HCT116 (cell line): ENCODE measurements at places on chromosomes 7 and 10.

DNA sequence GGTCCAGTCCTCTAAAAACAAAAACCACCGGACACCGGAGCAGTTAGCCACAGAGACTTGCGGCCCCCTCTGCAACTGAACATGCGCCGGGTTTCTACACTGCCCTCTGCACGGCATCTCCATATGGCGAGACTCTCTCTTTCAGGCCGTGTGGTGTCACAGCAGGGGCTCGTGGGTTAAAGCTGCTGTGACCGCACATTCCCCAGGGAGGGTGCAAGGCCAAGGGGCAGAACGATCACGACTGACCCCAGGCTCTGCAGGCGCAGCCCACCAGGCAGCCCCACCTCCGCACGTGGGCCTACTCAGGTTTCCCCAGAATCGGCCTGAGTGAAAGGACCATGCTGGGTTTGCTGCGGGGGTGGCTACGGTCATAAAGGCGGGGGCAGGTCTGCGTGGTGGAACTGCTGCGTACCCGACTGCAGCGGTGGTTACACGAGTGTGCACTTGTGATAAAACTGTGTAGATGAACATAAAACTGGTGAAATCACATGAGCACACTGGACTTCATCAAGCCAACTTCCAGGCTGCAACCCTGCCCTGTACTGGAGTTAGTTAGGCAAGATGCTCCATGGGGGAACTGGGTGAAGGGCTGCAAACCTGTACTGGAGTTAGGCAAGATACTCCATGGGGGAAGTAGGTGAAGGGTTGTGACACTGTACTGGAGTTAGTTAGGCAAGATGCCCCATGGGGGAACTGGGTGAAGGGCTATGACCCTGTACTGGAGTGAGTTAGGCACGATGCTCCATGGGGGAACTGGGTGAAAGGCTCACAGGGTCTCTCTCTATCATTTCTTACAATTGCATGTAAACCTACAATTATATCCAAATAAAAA lies 81.4 kb upstream of the PPP2R2D start:
- no peaks in the 10 kb centered on the region for H3K27me3 ChIP-seq
- no peak overlapping the region for H3K4me3 ChIP-seq

GRCh38 chr7:101823596-101823995 lies 6.2 kb downstream of the CUX1 start:
- no peaks in the 10 kb centered on the region for H3K36me3 ChIP-seq
- H3K27me3 ChIP-seq, result no peaks in the 10 kb centered on the region
- no peak overlapping the region for H3K4me3 ChIP-seq
- peaks cover 12% of the 10 kb centered on the region for H3K4me1 ChIP-seq
- no peak overlapping the region for H3K27ac ChIP-seq

GRCh38 chr7:120554960-120555571 lies 282.1 kb downstream of the KCND2 start:
- no peak overlapping the region for H3K4me3 ChIP-seq
- H3K27me3 ChIP-seq, result no peaks in the 10 kb centered on the region
- peak; percentile 47 for DNase-seq
- H3K4me1 ChIP-seq, result no peaks in the 10 kb centered on the region
- no peaks in the 10 kb centered on the region for H3K36me3 ChIP-seq

DNA sequence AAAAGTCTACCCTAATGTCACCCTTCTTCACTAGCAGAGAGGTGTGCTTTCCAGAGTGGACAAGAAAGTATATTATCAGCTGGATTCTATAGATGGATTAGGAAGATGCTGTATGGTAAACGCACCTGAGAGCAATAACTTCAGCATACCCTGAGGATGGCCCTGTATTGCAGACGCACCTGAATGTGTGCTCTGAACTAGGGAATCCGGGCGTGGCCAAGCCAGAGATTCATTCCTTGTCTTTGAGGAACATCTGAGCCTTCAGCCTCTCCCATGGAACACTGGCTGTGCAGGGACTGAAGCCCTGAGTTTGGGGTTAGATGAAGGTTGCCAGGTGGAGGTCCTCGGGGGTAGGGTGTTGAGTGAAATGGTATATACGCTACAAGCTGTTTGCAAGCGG lies 66.2 kb upstream of the NFE2L3 start:
- peaks cover 9% of the 10 kb centered on the region for H3K4me1 ChIP-seq
- H3K4me3 ChIP-seq, result no peak overlapping the region
- no peak for DNase-seq
- no peaks in the 10 kb centered on the region for H3K27me3 ChIP-seq

DNA sequence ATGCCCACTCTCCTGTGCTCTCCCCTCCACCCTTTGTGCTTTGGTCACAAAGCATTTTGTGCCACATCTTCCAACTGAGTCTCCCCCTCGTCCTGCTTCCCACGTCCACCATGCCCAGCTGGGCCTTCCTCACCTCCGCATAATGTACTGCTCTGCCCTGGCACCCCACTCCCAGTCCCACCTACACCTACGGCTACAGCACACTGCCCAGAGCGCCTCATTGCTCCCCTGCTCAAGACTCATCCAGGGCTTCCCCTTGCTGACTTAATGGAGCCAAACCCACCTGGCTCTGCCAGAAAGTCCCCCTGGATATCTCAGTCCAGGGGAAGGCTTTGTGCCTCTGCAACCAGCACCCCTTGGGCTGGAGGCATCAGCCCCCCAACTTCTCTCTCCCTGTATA lies 299.2 kb upstream of the ZMIZ1 start:
- no peaks in the 10 kb centered on the region for H3K36me3 ChIP-seq
- H3K4me1 ChIP-seq, result no peaks in the 10 kb centered on the region
- no peak overlapping the region for H3K27ac ChIP-seq
- H3K27me3 ChIP-seq, result no peaks in the 10 kb centered on the region
- H3K4me3 ChIP-seq, result no peak overlapping the region

DNA sequence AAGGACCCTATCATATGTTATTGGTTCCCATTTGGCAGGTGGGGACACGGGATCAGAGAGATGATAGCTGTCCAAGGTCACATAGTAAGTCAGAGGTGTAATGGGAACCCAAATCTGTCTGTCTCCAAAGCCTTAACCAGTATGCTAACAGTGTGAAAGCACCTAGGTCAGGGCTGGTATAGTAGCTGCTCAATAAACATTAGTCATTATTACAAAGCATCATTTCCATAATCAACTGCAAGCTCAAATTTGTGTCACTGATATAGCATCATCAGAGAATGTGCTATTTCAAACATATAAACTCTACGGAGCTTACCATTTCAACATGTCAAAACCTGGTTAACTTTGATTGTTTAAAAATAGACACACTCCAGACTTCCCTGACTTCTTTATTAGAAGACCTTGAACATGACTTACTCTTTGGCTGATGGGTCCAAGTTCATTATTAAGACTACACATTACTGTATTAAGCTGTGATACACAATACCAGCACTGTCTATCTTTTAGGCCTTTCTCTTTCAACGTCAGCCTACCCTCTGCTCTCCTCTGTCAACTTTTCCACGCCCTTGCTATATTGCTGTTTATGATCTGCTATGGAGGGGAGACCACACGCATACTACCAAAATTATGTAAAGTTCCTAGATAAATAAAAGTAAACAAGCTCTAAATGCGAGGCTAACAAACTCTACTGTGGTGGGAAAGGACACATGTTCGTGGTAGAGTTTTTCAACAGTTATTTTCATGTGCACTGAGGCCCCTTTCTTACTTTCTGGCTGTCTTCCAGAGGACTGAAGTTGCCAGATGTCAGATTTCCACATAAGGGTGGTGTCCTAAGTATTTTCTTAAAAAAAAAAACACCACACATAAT lies 33.6 kb downstream of the DNMBP start:
- peaks cover 66% of the 10 kb centered on the region for H3K4me1 ChIP-seq
- H3K27me3 ChIP-seq, result no peaks in the 10 kb centered on the region
- H3K27ac ChIP-seq, result peak overlapping the region; percentile 92; the same call in 1 of the 2 replicates

DNA sequence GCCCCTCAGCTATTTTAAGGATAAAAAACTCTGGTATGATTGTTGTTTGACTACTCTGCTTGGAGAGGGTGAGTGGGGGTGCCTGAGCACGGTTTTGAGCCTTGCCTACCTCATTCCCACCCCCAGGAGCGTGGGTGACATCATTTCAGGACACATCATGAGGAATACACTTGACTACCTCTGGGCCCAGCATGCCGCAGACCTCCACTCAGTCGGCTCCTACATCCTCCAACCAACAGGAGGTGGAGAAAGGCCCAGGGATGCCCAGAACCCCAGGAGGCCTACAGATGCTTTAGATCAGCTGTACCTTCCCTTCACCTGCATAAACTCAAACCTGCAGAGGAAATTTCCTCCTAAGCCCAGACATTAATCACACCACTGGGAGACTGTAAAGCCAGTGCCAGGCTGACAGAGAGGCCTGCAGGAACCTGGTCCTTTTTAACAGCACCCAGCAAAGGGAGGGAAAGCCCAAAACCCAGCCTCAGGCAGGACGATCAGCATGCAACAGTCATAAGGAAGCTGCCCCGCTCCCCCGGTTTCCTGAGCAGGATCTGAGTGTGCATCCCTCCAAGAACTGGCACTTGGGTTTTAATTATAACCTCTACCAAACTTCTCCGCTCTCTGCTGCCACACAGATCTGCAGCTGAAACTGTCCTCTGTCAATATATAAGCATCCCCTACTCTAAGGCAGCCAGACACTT lies 61.7 kb upstream of the ZNRF2 start:
- no peaks in the 10 kb centered on the region for H3K36me3 ChIP-seq
- no peak for DNase-seq
- H3K27ac ChIP-seq, result no peak overlapping the region
- no peak overlapping the region for H3K4me3 ChIP-seq
- H3K27me3 ChIP-seq, result no peaks in the 10 kb centered on the region
- H3K4me1 ChIP-seq, result peaks cover 15% of the 10 kb centered on the region

DNA sequence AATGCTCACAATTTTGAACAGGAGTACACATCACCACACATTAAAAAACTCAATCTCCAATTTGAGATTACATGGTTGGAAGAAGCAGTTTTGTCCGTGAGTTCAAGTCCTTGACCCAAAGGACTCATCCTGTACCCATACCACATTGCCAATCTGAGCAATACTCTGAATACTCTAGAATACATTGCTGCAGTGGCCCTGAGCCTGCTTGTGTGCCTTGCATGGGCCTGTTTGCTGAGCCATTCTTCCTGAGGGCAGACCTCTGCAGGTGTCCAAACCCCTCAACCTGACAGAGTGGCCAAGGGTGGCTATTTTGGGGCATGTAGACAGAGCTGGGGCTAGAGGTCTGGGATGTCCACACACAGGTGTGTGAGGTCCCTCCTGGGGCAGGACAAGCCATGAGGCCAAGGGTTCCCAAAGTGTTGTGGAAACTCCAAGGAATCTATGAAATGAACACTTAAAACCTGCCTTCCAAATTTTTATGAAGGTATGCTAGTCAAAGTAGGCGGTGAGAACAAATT lies 15.5 kb downstream of the AGMO start:
- no peak overlapping the region for H3K4me3 ChIP-seq
- H3K27ac ChIP-seq, result no peak overlapping the region
- no peaks in the 10 kb centered on the region for H3K27me3 ChIP-seq
- DNase-seq, result no peak
- H3K36me3 ChIP-seq, result no peaks in the 10 kb centered on the region; the same call in 1 of the 2 replicates
- no peaks in the 10 kb centered on the region for H3K4me1 ChIP-seq

GRCh38 chr10:29176845-29177832 lies 111.7 kb upstream of the LYZL1 start:
- H3K36me3 ChIP-seq, result no peaks in the 10 kb centered on the region
- H3K4me3 ChIP-seq, result no peak overlapping the region
- no peak overlapping the region for H3K27ac ChIP-seq
- H3K4me1 ChIP-seq, result no peaks in the 10 kb centered on the region
- peaks cover 33% of the 10 kb centered on the region for H3K27me3 ChIP-seq

GRCh38 chr10:103493362-103493915 lies at the start of gene NEURL1:
NEURL1 (plus strand) TSS chr10:103493705; CDS start chr10:103494388, 683 bp downstream.
- DNase-seq, result no peak
- no peak within 1 kb of the TSS for H3K4me3 ChIP-seq
- H3K27me3 ChIP-seq, result no peaks in the 10 kb centered on the region
- peaks cover 28% of the 10 kb centered on the region for H3K4me1 ChIP-seq
- H3K36me3 ChIP-seq, result no peaks in the 10 kb centered on the region

DNA sequence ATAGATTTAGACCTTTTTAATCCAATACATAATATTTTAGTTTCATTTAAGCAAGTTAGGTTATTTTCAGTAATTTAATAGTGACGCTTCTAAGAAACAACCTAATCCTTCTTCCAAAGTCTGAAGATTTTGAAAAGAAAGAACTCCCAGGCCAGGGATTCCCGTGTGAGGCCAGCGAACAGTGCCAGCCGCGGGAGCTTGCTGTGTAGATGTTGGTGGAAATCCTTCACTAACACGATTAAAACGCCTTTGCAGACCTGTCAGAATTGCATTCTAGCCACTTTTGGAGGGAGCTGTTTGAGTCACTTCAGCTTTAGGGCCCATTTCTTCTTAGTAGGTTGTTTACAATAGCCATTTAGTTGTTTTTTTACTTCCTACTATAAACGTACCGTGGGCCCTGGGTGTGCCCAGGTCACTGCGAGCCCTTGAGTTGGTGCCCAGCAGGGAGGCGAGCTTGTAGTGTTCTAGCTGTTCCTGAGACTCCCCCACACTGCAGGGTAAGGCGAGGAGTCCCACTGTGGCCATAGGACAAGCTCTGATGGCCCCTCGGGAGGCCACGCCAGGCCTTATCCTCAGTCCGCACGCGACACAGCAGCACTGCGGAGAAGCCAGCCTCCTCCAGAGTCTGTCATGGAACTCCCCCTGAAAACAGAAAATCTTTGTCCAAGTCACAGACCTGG lies 32.3 kb downstream of the PPP2R2D start:
- no peak for DNase-seq
- no peaks in the 10 kb centered on the region for H3K36me3 ChIP-seq
- no peaks in the 10 kb centered on the region for H3K4me1 ChIP-seq
- H3K27ac ChIP-seq, result no peak overlapping the region

DNA sequence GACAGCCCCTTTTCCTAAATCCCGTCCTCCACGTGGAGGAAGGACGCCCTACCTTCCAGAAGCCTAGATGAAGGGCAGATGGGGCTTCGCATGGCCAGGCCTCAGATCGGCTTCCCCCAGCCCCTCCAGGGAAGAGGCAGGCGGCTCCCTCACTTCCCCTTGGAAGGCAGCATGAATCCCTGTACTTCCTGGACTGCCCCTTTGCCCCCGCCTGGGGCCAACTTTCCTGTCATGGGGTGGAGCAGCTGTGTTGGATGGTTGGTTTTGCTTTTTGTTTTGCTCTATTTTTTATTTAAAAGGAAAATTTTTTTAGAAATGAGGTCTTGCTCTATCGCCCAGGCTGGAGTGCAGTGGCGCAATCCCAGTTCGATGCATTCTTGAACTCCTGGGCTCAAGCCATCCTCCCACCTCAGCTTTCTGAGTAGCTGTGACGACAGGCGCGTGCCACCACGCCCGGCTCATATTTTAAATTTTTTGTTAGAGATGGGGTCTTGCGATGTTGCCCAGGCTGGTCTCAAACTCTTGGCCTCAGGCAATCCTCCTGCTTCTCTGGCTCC lies 27.2 kb downstream of the GTF2IRD1 start:
- no peak for DNase-seq
- H3K27me3 ChIP-seq, result no peaks in the 10 kb centered on the region
- peaks cover 80% of the 10 kb centered on the region for H3K4me1 ChIP-seq
- H3K27ac ChIP-seq, result peak overlapping the region; percentile 58
- no peak overlapping the region for H3K4me3 ChIP-seq

DNA sequence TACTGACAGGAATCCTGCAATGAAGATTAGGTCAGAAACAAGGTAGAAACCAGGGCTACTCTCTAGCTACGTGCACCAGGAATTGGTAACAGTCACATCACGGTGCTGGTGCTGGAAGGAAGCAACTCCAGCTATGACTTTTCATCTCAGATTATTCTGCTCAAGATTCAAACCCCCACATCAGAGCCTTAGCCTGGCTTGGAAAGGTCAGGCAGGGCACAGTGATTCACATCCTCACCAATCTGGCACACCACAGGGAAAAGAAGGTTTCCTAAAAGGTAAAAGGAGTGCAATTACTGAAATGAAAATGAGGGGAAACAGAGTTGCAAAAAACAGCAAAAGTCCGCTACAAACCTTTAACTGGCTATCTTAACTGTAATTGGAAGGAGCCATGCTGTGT lies 240.2 kb upstream of the NPSR1 start:
- H3K36me3 ChIP-seq, result no peaks in the 10 kb centered on the region
- no peaks in the 10 kb centered on the region for H3K4me1 ChIP-seq
- no peak overlapping the region for H3K27ac ChIP-seq
- no peaks in the 10 kb centered on the region for H3K27me3 ChIP-seq
- DNase-seq, result no peak
